Stimulated activated CD4-positive, alpha-beta T cell treated with anti-CD3 and anti-CD28 coated beads, Interleukin-4, amount 100 ng/mL, for 24 hours (primary cell): ENCODE measurements at places on chromosomes 7 and 10.

DNA sequence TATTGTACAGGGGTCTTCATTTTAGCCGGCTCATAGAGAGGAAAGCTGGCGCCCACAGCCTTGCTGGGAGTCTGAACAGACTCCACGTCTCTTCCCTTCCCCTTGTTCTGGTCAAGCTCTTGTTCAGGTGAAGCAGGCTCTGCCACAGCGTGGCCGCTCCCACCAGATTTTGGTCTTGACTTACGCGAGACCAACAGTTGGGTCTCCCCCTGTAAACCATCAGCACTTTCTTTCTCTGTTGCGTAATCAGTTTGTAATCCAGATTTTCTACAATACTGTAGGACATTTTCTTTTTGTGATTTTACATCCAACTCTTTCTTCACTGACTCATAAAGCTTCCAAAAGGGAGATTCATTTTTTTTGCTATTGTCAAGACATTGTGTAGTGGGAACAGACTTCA is 10.9 kb downstream of the MKI67 start:
- DNase-seq: no peak

- DNase-seq: no peak
Observed at GRCh38 chr10:51620131-51620530, 79.3 kb downstream of the CSTF2T start.

- no peak for DNase-seq
Observed at GRCh38 chr10:130046591-130046990, 64.0 kb downstream of the C10orf143 start.

GRCh38 chr10:119535837-119536507 is 6.5 kb downstream of the RGS10 start:
- no peak for DNase-seq

DNA sequence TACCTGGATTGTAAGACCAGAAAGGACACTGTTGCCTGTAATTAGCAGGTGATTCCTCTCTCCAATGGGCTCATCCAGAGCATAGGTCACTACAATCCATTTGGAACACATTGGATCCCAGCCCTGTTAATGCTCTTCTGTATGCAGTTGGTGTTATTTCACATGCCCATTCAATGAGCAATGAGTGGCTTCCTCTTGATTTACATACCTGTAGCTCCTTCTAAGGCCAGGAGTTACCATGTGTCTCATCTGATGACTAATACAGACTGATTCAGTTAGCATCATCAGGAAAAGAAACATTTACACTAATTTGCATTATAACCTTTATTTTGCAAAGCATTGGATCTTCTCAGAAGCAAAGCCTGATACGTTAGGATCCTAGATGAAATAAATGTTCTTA is 83.1 kb upstream of the NPVF start:
- no peak for DNase-seq

- DNase-seq: no peak
Observed at GRCh38 chr7:34296663-34297062, 361.4 kb upstream of the NPSR1 start.

- no peak for DNase-seq
Observed at GRCh38 chr7:46139079-46139478, 218.0 kb upstream of the IGFBP3 start.

DNA sequence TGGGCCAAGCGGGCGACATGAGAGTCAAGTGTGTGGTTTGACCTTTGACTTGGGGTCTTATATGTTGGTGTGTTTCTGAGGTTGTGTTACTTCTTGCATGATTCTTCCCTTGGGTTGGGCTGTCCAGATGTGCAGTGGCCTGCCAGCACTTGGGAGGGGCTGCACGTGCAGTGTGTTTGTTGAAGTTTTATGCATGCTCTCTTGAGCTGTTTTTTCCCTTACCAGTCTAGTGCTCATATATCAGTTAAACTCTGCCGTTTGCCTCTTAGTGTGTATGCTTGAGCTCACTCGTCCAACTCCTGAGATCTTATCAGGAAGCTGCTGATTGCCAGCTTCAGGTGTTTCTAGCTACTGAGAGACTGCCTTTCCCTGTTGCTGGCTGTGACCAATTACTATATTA is 23.1 kb downstream of the SP4 start:
- no peak for DNase-seq
